ENCODE measurements at places on chromosomes 13 and 19.
A peak's percentile ranks its signal among the peaks of the same experiment; 100 is the strongest.

DNA sequence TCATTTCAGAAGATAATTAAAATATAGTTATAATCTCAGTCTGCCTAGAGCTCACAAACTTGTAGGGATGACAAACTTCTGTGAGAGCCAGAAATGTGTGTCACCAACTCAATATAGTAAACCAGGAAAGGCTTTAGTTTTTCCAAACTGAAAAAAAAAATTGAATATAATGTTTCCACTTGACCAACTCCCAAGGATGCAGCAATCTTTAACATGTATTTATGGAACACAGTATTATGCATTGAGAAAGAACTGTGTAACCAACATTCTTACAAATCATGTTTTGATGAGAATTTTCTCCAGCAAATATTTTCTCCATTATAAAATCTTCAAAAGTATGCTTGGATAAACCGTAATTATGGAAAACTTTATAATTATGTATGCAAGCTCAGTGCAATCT is 50.1 kb upstream of the KLF12 start:
- no peak for DNase-seq

GRCh38 chr13:50780201-50781015 is 63.1 kb downstream of the DLEU7 start:
- no peak for DNase-seq

- DNase-seq: no peak
Measured at GRCh38 chr13:21703846-21704245, 33.0 kb downstream of the FGF9 start.

- peak; percentile 62 for DNase-seq
Measured at GRCh38 chr19:10334588-10335351, 1.4 kb upstream of the RAVER1 start.

GRCh38 chr13:22108979-22109378 is 438.1 kb downstream of the FGF9 start:
- DNase-seq: no peak

DNA sequence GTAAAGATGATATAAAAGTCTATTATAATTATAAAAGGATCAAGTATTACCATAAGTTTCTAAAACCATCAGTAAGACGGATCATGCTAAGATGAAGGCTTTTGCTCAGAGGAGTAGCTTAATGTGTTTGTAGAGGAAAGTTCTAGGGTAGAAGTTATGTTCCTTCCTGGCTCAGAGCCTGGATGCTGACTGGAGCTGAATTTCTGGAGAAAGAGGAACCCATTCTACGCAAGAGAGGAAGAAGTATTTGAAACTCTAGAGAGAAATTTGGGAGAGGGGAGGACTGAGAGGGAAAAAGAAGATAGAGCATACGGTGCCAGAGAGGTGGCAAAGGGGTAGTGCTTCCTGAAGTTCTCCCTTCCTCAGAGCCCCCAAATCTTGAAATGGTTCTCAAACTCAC is 51.4 kb upstream of the SGCG start:
- no peak for DNase-seq

DNA sequence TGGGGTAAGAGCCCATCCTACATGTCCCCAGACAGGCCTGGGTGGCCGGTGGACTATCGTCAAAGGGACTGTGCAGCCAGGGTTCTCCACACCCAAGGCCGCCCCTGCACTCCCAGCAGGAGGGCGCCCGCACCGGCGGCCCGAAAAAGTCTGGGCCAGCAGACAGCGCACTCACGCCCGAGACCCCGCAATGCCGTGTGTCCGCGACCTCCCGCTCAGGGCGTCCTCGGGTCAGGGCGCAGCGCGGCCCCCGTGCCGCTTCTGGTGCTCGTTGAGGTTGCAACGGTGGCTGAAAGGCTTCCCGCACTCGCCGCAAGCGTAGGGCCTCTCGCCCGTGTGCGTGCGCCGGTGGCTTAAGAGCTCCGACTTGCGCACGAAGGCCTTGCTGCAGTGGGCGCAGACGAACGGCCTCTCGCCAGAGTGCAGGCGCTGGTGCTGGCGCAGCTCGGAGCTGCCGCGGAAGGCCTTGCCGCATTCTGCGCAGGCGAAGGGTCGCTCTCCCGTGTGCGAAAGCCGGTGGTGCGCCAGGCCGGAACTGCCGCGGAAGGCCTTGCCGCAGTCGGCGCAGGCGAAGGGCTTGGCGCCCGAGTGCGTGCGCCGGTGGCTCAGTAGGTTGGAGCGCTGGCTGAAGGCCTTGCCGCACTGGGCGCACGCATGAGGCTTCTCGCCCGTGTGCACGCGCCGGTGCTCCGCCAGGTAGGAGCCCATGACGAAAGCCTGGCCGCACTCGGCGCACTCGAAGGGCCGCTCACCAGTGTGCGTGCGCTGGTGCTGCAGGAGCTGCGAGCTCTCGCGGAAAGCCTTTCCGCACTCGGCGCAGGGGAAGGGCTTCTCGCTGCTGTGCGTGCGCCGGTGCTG is 2.8 kb upstream of the A1BG start:
- no peak for DNase-seq

- DNase-seq: no peak
Measured at GRCh38 chr13:44294876-44295275, 78.7 kb upstream of the SERP2 start.

- no peak for DNase-seq
Measured at GRCh38 chr13:94309997-94310855, 169.3 kb downstream of the DCT start.

GRCh38 chr13:62710787-62711186 is 1295.1 kb upstream of the PCDH20 start:
- DNase-seq: no peak

DNA sequence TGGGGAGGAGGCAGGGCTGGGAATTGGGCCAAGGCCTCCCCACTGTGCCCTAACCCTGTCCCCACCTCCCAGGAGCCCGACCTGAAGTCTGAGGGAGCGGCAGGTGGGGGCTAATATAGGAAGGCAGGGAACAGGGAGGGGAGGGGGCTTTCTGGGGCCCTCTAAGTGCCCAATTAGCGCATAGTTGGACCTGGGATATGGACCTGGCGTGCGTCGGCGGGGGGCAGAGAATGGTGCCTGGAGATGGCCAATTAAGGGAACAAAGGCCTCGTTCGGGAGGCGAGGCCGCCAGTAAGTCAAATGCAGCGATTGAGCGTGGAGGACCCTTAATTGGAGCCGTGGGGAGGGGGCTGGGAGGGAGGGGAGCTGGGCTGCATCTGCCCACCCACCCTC is at the start of gene C19orf85:
C19orf85 (minus strand) TSS at position 90 of the 393 bp plus-strand sequence. CDS start 197 bp downstream, outside the sequence.
- DNase-seq: no peak

DNA sequence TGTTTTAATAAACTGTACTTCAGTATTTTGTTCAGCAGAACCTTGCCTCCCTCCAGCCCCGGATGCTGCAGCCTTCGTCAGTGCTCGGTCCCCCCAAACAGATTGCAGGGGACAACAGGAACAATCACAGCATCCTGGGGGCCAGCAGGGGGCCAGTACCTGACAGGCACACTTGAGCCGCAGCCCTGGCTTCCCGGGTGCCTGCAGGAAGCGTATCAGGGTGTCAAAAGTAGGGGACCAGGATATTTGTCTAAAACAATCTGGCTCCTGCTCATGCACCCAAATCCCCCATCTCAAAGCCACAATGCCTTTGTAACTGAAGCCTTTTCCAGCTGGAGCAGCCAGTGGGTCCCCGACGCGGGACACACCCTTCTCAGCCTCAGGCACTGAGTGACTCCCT is 167.5 kb upstream of the TSHZ3 start:
- no peak for DNase-seq

- DNase-seq: no peak
Measured at GRCh38 chr13:41568143-41568971, 111.0 kb downstream of the RGCC start.

DNA sequence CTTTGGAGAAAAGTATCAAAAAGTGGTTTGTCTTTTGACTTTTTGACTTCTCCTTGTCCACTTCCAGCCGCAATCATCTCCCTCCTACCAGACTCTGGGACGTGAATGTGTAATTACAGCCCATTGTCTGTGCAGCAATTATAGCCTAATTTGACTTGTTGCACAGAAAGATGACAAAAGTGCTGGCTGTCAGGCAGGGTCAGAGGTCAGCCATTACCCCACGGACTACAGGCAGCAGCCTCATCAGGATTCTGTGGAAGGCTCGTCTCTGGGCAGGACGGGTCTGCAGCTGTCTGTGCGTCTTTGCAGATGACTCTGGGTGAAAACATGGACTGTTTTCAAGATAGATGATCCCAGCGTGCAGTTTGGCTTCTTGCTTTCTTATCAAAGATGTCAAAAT is 102.2 kb upstream of the EDNRB start:
- no peak for DNase-seq

GRCh38 chr13:113863524-113864272 is at the start of gene GAS6:
Gene GAS6, minus strand, starts transcription at chr13:113864076. Its CDS starts 156 bp downstream, at chr13:113863920.
- DNase-seq: peak; percentile 82

- no peak for DNase-seq
Measured at GRCh38 chr13:46759846-46760245, 37.1 kb downstream of the ESD start.

DNA sequence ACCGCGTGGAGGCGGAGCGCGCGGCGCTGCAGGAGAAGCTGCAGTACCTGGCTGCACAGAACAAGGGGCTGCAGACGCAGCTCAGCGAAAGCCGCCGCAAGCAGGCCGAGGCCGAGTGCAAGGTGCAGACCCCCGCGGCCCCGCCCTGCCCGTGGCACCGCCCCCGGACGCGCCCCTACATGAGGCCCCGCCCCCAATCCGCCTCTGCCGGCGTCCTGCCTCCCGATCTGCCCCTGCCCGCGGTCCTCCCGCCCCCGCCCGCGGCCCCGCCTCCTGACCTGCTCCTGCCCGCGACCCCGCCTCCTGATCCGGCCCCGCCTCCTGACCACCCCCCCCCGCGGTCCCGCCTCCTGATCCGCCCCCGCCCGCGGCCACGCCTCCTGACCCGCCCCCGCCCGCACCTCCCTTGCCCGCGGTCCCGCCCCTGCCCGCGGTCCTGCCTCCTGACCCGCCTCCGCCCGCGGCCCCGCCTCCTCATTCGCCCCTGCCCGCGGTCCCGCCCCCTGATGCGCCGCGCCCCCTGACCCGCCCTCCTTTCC is 11.7 kb downstream of the PRR36 start:
- DNase-seq: no peak

- no peak for DNase-seq
Measured at GRCh38 chr13:41418027-41418426, 39.3 kb upstream of the RGCC start.

DNA sequence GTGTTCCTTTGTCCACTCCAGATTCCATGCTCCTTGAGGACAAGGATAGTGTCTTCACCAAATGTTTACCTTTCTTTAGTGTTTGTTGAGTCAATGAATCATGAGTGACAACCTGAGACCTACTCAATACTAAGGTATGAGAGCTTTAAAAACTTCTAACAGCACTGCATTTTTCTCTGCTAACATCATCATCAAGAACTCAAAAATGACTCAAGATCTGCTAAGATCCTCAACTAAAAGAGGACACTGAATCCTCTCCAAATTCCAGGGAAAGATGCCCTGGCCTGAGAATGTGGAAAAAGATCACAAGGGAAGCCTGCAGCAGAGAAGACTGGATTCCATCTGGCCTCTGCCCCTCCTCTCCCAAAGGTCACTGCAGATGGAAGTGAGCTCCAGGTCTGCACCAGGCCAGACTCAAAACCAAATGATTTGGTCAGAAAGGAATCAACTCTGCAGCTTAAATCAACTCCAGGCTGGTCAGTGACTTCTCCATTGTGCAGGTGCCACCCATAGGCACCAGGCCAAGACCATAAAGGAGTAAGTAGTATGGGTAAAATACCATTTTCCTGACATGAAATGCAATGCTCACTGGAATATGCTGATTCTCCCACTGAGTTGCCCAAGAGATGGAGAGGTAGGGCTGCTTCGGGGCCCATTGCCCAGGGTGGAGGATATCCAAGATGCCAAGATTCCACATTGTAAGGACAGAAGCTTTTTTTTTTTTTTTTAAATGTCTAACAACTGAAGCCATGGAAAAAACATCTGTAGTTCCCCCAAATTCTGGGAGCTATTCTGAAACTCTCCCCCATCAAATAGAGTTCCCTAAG is 89.5 kb upstream of the DOCK9 start:
- DNase-seq: no peak

DNA sequence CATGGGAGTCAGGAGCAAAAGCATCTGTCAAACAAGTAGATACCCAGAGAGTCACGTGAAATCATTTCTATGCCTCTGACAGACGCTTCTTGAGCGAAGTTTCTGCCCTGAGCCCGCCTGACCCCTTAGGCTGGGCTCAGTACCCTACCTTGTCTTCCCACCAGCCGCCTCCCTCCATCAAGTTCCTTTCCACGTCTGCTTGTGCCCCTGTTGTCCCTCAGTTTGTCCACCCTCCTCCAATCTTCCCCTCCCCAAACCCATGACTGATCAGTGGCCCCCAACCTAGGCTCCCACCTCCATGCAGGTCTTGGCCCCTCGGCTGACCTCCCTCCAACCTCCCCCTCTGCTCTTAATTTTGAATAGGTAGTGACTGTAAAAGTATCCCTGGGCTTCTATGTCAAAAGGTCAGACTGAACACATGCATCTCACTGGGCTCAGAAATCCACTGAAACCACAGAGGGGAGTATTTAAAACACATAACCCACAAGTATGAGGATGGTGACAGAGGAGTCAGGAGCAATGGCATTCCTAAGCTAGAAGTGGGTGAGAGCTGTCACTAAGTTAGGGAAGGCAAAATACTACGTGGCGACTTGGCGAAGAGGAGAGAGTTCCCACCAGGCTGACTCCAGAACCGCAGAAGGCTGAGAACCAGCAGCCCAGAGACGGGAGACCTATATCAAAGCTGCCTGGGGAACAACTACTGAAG is 1.7 kb upstream of the ZNF446 start:
- no peak for DNase-seq

DNA sequence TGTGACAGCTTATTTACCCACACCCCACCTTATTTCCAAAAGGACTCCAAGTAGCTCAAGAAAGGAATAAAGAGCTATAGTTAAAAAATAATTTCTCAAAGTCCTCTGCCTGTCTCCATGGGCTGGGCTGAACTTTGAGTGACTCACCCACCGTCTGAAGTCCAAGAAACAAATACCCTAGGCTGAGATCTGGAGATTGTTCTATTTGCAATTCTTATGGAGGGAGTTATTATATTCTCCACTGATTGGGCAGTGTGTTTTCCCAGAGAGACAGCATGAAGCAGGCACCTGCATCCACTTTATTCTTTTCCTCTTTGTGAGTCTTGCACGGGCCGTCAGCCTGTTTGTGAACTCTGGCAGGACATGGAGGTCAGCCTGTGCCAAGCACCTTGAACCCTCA is 63.2 kb downstream of the SHISA2 start:
- no peak for DNase-seq

DNA sequence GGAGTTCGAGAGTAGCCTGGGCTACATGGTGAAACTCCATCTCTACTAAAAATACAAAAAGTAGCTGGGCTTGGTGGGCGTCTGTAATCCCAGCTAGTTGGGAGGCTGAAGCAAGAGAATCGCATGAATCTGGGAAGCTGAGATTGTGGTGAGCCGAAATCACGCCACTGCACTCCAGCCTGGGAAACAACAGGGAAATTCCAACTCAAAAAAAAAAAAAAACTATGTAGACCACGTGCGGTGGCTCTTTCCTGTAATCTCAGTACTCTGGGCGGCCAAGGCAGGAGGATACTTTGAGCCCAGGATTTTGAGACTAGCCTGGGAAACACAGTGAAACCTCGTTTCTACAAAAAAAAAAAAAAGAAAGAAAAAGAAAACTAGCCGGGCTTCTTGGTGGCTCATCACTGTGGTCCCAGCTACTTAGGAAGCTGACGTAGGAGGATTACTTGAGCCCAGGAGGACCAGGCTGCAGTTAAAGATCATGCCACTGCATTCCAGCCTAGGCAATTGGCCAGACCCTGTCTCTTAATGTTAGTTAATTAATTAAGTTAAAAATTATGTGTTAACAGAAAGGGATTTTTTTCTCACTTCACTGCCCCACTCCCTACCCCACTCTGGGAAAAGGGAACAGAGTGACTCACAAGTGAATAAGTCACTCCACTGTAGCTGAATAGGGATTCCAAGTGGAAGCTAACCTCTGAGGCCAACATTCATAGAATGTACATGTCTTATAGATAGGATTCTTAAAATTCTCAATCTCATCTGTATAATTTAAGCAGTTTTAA is 2.2 kb downstream of the ZNF83 start:
- DNase-seq: no peak

Measured in WERI-Rb-1 (cell line).